ENCODE measurements at places on chromosomes 7 and 10.

- DNase-seq: no peak
Observed at GRCh38 chr7:80412842-80413241, 99.0 kb downstream of the GNAT3 start.

DNA sequence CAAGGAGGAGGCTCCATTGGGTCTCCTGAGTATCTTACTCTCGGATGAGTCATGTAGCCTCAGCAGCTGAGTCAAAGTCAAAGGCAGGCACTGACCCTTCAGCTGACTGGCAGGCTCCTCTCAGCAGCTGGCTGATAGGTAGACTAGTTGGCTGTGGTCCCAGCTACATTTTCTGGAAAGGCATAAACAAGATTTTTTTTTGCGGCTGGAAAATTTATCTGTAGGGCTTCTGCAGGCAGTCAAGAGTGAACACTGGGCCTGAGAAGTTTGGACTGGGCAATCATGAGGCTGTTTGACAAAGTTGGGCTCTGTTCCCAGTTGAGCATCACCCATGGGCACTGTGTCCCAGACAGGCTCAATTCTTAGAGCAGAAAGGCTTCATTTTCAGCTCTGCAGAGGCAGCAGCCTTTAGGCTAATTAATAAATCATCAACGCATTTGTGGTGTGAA lies 796.2 kb downstream of the CCSER2 start:
- DNase-seq: no peak

- no peak for DNase-seq
Observed at GRCh38 chr7:127366680-127367079, 25.8 kb downstream of the ZNF800 start.

- DNase-seq: no peak
Observed at GRCh38 chr7:18004372-18004771, 23.3 kb downstream of the PRPS1L1 start.

DNA sequence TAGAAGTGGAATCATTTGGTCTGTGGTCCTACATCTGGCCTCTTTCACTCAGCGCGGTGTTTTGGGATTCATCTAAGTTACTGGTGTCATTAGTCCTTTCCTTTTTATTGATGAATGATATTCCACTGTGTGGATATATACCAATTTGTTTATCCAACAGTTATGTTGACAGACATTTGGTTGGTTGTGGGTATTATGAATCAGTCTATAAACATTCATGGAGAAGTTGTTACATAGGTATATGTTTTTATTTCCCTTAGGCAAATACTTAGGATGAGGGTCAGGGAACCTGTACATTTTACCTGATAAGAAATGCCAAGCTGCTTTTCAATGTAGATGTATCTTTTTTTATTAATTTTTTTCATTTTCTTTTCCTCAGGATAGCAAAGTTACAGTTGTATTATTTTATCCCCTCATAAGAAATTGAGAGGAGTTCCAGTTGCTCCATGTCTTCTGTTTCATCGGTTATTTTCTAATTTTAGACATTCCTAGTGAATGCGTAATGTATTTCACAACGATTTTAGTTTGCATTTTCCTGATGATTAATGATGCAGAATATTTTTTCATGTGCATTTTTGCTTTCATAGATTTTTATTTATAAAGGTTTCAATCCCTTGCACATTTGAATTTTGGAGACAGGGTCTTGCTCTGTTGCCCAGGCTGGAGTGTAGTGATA lies 203.8 kb upstream of the SH2B2 start:
- DNase-seq: no peak

DNA sequence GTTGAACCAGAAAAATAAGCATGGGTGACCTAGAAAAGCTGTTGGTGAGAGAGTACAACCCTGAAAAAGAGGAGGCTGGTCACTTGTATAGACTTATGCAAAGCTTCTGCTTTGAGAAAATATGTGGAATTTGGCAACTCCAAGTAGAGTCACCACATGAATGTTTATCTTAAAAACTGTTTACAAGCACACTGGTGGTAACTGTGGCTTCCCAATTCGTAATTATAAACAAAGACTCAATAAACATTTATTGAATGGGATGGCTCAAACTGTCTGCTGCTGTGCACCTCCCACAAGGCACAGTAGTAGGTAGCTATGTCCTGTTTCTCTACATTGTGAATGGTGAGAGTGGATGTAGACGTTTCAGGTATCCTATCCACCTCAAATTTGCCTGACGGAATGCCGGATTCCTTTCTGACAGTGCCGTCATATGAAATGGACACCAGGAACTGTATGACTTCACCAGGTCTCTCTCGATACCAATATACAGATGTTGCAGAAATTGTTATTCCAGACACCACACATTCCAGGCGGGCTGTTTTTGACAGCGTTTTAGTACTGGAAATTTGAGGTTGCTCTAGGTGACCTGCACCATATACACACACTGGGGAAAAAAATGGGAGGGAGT lies 43.4 kb upstream of the TARP start:
- DNase-seq: peak; percentile 37

GRCh38 chr10:102241032-102241443 lies 274 bp downstream of the PITX3 start:
- no peak for DNase-seq

GRCh38 chr7:147106746-147107145 lies 990.1 kb downstream of the CNTNAP2 start:
- DNase-seq: no peak

DNA sequence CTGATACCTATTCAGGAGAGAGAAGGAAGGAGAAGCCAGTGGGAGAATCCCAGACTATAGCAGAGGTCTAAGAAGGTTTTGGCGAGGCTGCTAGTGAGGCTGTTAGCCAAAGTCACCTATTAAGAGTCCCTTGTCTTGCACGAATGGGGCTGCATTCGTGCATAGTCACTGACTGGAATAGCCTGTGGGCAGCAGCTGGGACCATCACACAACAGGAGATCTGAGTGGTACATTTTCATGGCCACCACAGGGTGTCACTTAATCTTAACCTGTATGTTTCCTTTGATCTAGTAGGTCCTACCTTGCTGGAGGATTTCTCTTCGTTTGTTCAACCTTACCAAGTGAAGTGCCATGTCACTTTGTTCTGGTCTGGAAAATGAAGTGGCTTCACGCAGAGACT lies 319.9 kb downstream of the BMPER start:
- no peak for DNase-seq

GRCh38 chr10:131274883-131275282 lies 36.6 kb downstream of the TCERG1L start:
- DNase-seq: no peak

GRCh38 chr10:101481256-101481655 lies 106.8 kb downstream of the POLL start:
- no peak for DNase-seq

DNA sequence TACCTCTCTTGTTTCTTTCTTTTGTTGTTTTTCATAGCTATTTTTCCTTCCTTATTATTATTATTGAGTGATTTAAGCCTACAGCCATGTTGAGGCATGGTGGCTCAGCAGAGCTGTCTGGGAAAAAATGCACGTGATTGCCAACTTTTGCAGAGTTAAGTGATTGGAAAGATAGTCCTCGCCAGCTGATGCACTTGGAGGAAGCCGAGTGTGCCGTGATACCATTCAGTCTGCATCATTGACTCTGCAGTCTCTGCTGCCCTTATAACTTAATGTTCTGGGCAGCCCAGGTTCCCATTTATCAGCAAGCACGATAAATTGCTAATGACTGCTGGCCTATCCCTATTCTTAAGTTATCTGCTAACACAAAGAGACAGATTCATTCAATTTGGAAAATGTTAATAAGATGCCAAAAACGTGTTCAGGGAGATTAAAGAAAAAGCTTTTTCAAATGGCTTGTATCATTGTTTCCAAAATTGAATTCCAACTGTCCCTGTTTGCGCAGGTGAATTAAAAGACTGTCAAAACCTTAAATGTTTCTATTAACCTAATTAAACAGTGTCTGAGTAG lies 232.9 kb upstream of the NPY start:
- DNase-seq: no peak

- DNase-seq: no peak
Observed at GRCh38 chr10:86662186-86663045, 5.9 kb upstream of the LDB3 start.

GRCh38 chr10:51301644-51302043 lies 227.4 kb downstream of the PRKG1 start:
- no peak for DNase-seq

- DNase-seq: no peak
Observed at GRCh38 chr7:39221901-39222300, 244.2 kb downstream of the POU6F2 start.

GRCh38 chr7:46545790-46546189 lies 624.7 kb upstream of the IGFBP3 start:
- DNase-seq: no peak

GRCh38 chr7:3682028-3682710 lies 381.1 kb downstream of the SDK1 start:
- no peak for DNase-seq

GRCh38 chr7:112431803-112432202 lies 18.5 kb upstream of the IFRD1 start:
- DNase-seq: no peak

- no peak for DNase-seq
Observed at GRCh38 chr7:87147500-87147899, 4.8 kb upstream of the DMTF1 start.

GRCh38 chr7:79979437-79979836 lies 155.2 kb upstream of the GNAI1 start:
- no peak for DNase-seq

DNA sequence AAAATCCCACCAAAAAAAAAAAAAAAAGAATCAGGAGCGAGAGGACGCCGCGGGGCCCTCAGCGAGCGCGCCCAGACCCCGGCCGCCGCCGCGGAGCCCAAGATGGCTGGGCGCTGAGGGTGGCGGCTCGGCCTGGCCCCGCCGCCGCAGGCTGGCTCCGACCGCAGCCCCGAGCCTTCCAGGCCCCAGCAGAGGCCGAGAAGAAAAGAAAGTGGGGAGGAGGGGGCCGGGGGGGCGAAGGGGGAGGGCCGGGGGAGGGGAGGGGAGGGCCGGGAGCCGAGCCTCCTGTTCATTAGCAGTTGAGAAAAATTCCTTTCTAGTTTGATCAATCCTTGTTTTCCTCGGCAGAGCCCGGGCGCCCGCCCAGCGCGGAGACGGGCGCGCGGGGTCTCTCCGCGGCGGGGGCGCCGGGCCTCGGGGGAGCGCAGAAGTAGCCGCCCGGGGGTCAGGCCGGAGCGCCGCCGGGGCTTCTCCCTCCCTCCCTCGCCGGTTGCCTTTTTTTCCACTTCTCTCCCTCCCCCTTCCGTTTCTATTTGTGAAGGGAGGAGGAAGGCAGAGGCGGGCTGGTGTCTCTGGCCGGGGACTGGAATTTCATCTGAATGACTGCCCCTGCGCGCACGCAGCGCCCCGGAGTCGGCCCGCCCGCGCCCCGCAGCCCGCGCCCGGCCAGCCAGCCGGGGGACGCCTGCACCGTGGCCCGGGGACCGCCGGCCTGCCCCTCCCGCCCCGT lies 778 bp upstream of the TRIM8 start:
- peak; percentile 92 for DNase-seq

- no peak for DNase-seq
Observed at GRCh38 chr10:16904049-16904448, 86.8 kb upstream of the RSU1 start.

- DNase-seq: peak; percentile 46
Observed at GRCh38 chr7:19754521-19755116, 18.8 kb downstream of the TMEM196 start.

GRCh38 chr7:114663502-114663901 lies 248.9 kb downstream of the FOXP2 start:
- peak; percentile 4 for DNase-seq

- DNase-seq: no peak
Observed at GRCh38 chr7:26584987-26585665, 279.3 kb downstream of the SKAP2 start.

GRCh38 chr10:80211786-80212185 lies 6.4 kb upstream of the ANXA11 start:
- peak; percentile 39 for DNase-seq

- no peak for DNase-seq
Observed at GRCh38 chr10:113495553-113495952, 57.3 kb upstream of the HABP2 start.

DNA sequence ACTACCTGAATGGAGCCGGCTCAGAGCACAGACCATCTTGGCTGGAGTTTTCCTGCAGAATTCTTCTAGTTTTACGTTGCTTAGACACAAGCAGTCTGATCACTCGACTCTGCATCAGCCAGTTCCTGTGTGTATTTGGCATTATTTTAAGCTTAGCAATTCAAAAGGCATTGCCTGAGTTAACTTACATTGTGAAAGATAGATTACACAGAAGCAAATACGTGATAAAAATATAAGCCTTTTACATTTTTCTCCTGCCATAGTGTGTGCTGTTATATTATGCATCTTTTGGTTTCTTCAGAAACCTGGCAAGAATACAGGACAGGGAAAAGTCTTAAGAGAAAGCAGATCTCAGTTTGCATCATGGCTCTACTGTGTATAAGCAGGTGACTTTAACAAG lies 98.1 kb downstream of the LRRC4 start:
- no peak for DNase-seq

DNA sequence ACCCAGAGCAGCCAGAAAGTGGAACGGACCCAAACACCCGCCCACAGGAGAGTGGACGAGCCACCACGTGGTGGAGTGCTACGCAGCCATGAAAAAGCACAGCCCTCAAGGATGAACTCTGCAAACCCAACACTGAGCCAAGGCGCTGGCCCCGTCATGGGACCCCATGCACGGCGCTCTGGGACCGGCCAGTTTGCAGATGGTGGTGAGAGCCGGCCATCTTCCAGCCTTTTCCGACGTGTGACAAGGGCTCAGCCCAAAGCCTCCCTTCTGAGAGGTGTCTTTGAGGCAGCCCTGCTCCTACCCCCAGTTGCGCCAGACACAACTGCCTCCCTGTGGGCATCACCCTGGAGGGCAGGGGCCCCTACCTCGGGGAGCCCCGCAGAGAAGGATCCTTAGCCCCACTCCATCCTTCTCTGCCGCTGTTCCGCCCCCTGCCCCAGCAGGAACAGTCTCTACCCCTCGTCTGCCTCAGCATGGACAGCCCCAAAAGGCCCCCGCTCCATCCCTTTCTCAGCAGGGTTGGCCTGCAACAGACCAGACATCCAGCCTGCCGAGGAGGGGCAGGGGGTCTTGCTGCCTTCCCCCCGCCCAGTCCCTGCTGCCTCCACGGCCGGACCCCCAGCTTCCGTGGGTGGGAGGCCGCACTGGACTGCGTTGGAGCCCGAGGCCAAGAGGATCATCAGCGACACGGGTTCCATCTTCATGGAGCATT lies 75.7 kb downstream of the MICALL2 start:
- no peak for DNase-seq

DNA sequence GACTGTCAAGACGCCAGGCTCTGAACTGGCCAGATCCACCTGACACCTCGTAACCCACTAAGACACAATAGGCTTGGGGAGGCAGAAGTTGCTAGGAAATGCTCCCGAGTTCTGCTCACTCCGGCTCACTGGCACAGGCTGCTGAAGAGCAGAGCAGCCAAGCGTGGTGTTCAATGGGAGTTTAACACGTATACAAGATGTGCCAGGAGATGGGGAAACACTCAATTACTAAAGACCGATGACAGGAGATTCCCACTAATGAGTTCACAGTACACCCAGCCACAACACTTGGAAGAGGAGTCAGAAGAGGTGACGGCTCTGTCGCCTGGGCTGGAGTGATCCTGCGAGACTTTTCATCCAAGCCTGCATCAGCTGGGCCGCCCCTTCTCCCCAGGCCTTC lies 303.4 kb downstream of the GFRA1 start:
- DNase-seq: no peak

Measured in suppressor macrophage (primary cell).